ENCODE measurements at places on chromosomes 4 and X. TPM values are rescaled to one million over a fixed set of nuclear protein-coding genes. Genes with fewer than 3 reads are reported as not detected.

The XAGE1A gene
- not detected for total RNA-seq

The NR3C2 gene
- 10.0 TPM for total RNA-seq

The ARMCX1 gene
- total RNA-seq, result 32.1 TPM

The SPON2 gene
- total RNA-seq, result 72.9 TPM

The FREM3 gene
- total RNA-seq, result not detected

The FABP2 gene
- total RNA-seq, result not detected

The CT45A1 gene
- total RNA-seq, result not detected

The BANK1 gene
- 1.1 TPM for total RNA-seq

The MAMLD1 gene
- 4.2 TPM for total RNA-seq

The IL2 gene
- not detected for total RNA-seq

The CENPVL1 gene
- total RNA-seq, result not detected

The PPP4R3C gene
- total RNA-seq, result not detected

Data from esophagus muscularis mucosa (tissue), 4 donors.